Smooth muscle cell of trachea (primary cell): ENCODE measurements at places on chromosomes 1 and 21. TPM values are rescaled to one million over a fixed set of nuclear protein-coding genes. Genes with fewer than 3 reads are reported as not detected.

FAM163A gene
- total RNA-seq = not detected in 2 replicates

MATN1 gene
- 0.33 TPM in 1 of 2 replicates, not detected in the other for total RNA-seq

WDTC1 gene
- 25.9 and 40.0 TPM in 2 replicates for total RNA-seq

FAM72C gene
- total RNA-seq = 1.5 TPM in 1 of 2 replicates, not detected in the other

B3GALT5 gene
- 0.15 and 0.17 TPM in 2 replicates for total RNA-seq

CD2 gene
- under 0.01 TPM in 1 of 2 replicates, not detected in the other for total RNA-seq

AMY1B gene
- total RNA-seq = not detected in 2 replicates

CD53 gene
- not detected in 2 replicates for total RNA-seq

SELP gene
- total RNA-seq = not detected in 2 replicates

KRTAP12-2 gene
- not detected in 2 replicates for total RNA-seq

ERG gene
- 0.44 TPM in 1 of 2 replicates, not detected in the other for total RNA-seq

OR2L8 gene
- not detected in 2 replicates for total RNA-seq

RGS7 gene
- total RNA-seq = 1.9 and 2.5 TPM in 2 replicates

C8B gene
- not detected in 2 replicates for total RNA-seq
